Left ventricle myocardium superior (tissue), 1 donor: ENCODE measurements at places on chromosomes 7 and 10. TPM values are rescaled to one million over a fixed set of nuclear protein-coding genes. Genes with fewer than 3 reads are reported as not detected.

ASCC1 gene
- total RNA-seq: 34.7 TPM

NRP1 gene
- total RNA-seq: 175 TPM

SUFU gene
- total RNA-seq: 8.0 TPM

SLC26A3 gene
- not detected for total RNA-seq

UBE3C gene
- 52.1 TPM for total RNA-seq

DKK1 gene
- not detected for total RNA-seq

TMEM225B gene
- total RNA-seq: not detected

DMBT1 gene
- total RNA-seq: 0.05 TPM

CXCL12 gene
- total RNA-seq: 136 TPM

PRPS1L1 gene
- not detected for total RNA-seq

FANK1 gene
- 0.35 TPM for total RNA-seq

FRMD4A gene
- 43.3 TPM for total RNA-seq

CYP2C9 gene
- not detected for total RNA-seq

AKR1B15 gene
- total RNA-seq: not detected

ANKRD1 gene
- 1,326 TPM for total RNA-seq

MSS51 gene
- total RNA-seq: 2.9 TPM

BTBD16 gene
- total RNA-seq: not detected

AOC1 gene
- total RNA-seq: 0.17 TPM

CLCN1 gene
- total RNA-seq: not detected

TBATA gene
- not detected for total RNA-seq

AKAP9 gene
- 55.2 TPM for total RNA-seq

OPN1SW gene
- total RNA-seq: not detected

SPDYE18 gene
- 0.40 TPM for total RNA-seq

GDF2 gene
- total RNA-seq: not detected

OR2A1 gene
- not detected for total RNA-seq

ITIH5 gene
- 8.5 TPM for total RNA-seq

MBL2 gene
- total RNA-seq: not detected

DHX32 gene
- total RNA-seq: 48.1 TPM

GBX1 gene
- 1.5 TPM for total RNA-seq

TAS2R60 gene
- total RNA-seq: not detected

CYP3A4 gene
- not detected for total RNA-seq

DRGX gene
- not detected for total RNA-seq

NACAD gene
- 3.5 TPM for total RNA-seq

MEOX2 gene
- 11.2 TPM for total RNA-seq

AKR1C2 gene
- 14.2 TPM for total RNA-seq

TMEM236 gene
- total RNA-seq: 0.30 TPM

LEP gene
- total RNA-seq: 0.42 TPM

CAMK1D gene
- total RNA-seq: 8.9 TPM

FIGNL1 gene
- total RNA-seq: 5.2 TPM

TRPV5 gene
- not detected for total RNA-seq
